Dermis lymphatic vessel endothelial cell (primary cell): ENCODE measurements at places on chromosomes 13 and 19. TPM values are rescaled to one million over a fixed set of nuclear protein-coding genes. Genes with fewer than 3 reads are reported as not detected.

FBXO46 gene
- 3.5 and 4.8 TPM in 2 replicates for total RNA-seq

MYBPC2 gene
- under 0.01 TPM in 2 replicates for total RNA-seq

MEIS3 gene
- 0.09 and 0.33 TPM in 2 replicates for total RNA-seq

AKAP8 gene
- total RNA-seq, result 15.6 and 18.5 TPM in 2 replicates

APLP1 gene
- 0.98 and 1.8 TPM in 2 replicates for total RNA-seq
